Activated naive CD4-positive, alpha-beta T cell treated with anti-CD3 and anti-CD28 coated beads, Interleukin-2, amount 10 ng/mL, durations not matched to agents 7 days and 5 days (primary cell): ENCODE measurements at places on chromosomes 5 and 9.

DNA sequence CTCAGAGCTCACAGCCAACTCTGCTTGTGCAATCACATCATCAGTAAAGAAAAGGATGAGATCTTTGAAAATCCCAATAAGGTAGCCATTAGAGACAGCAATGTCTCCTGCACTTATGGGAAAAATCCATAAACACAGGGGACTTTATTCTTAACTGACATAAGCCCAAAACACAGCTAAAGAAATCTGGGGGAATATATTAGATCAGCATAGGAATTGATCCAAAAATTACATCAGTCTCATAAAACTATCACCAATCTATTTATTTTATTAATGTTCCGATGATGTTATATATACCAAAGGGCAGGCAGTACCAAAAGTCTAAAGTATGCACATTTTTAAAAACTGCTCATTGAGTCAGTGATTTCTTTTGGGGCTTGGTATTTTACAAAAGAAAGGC lies 6.9 kb downstream of the MRPS27 start:
- no peak for DNase-seq

DNA sequence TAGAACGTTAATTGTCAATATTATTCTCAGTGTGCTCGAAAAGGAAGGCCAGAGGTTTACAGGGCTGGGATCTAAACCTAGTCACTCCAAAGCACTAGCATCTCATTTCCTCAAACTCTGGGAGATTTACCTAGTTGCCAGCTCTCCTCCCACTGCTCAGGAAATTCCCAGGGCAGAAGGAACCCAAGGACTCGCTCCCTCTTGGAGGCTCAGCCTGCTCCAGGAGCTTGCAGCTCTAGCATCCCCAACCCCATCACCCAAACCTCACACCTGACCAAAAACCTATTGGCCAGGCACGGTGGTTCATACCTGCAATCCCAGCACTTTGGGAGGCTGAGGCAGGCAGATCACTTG lies 26.0 kb downstream of the SERINC5 start:
- no peak for DNase-seq

- DNase-seq, result no peak
Measured at GRCh38 chr9:81737871-81738507, 48.6 kb upstream of the TLE1 start.

DNA sequence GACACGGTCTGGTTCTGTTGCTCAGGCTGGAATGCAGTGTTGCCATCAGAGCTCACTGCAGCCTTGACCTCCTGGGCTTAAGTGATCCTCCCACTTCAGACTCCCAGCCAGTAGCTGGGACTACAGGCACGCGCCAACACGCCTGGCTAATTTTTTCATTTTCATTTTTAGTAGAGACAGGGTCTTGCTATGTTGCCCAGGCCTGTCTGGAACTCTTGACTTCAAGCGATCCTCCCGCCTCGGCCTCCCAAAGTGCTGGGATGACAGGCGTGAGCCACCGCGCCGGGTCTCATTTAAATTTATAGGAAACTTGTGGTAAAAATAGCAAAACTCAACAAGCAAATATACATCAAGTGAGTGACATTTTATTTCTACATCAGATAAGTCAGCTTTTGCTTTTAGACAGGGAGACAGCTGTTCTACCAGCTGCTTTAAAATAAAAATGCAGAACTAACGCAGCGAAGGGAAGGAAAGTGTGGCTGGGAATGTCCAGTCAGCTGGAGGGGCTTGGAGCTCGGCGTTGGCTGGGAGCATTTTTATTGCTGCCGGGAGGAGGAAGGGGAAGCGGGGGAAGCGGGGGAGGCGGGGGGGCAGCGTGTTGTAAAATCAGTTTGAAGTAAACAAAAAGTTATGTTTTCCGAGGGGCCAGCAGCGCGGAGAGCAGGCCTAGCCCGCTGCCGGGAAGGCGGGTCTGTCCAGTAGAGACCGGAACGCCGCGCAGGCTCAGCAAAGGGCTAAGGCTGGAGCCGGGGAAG lies 707 bp upstream of the ZFYVE16 start:
- peak; percentile 24 for DNase-seq

DNA sequence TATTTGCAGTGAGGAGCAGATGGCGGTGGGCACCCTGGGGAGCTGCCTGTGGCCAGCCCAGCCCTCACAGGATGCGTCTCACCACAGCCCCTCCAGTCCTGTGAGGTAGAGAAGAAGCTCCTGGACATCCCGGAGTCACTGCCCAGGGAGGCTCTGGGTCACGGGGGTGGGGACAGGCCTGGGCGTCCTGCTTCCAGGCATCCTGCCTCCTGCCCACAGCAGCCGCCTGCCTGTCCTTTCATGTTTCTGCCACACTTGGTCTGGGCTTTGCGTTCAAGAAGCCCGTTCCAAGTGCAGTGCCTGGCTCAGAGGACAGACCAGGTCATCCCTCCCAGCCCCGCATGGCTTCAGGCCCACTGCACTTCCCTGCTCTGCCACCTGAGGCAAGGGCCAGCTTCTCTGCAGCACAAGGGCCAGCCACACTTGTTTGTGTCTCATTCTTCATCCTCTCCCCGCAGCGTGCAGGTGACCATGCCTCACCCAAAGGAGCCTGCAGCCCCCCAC lies 38.2 kb downstream of the ZDHHC11B start:
- DNase-seq, result no peak

- DNase-seq, result no peak
Measured at GRCh38 chr9:131319486-131319885, 30.0 kb downstream of the PLPP7 start.

- peak; percentile 44 for DNase-seq
Measured at GRCh38 chr5:142421621-142422397, 97.0 kb upstream of the SPRY4 start.
